ENCODE measurements at places on chromosomes 2 and 18.

DNA sequence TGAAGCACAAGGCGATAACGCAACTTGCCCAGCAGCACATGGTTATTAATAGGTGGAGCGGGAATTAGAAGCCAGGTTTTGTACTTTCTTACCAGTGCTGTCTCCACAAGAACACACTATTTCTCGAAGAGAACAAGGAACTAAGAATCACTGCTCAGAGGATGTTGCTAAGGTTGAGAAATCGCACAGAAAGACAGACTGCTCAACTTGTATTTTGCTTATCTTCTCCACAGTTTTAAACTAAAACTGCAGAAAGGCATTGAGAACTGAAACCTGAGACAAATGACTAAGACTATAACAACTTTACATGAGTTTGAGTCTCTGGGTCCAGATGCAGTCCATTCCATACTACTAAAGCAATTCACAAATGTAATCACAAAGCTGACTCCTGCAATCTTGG is 6.2 kb downstream of the PRKD3 start:
- DNase-seq: no peak

DNA sequence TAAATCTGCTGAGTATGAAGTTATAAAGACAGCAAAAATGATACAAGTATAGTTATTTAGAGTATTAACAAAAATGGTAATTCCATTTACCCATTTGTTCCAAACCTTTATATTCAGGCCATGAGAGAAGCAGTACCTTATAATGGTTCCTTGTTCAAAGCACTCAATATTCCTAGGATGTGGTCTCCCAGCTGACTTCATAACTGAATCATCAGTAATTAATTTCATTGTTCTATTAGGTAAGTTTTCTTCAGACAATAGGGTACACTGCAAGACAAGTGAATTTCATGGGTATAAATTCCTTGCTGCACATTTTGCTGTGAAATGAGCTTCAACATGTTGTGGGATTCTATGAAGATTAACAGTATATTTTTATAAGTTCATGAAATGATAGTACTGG is 550.8 kb upstream of the ZEB2 start:
- DNase-seq: no peak

- DNase-seq: no peak
These were observed 300.0 kb upstream of the REV1 start for GRCh38 chr2:99789849-99790248.

GRCh38 chr2:150162241-150162942 is 325.1 kb downstream of the RND3 start:
- DNase-seq: no peak

GRCh38 chr2:199851501-199851810 is 464 bp upstream of the FTCDNL1 start:
- no peak for DNase-seq

DNA sequence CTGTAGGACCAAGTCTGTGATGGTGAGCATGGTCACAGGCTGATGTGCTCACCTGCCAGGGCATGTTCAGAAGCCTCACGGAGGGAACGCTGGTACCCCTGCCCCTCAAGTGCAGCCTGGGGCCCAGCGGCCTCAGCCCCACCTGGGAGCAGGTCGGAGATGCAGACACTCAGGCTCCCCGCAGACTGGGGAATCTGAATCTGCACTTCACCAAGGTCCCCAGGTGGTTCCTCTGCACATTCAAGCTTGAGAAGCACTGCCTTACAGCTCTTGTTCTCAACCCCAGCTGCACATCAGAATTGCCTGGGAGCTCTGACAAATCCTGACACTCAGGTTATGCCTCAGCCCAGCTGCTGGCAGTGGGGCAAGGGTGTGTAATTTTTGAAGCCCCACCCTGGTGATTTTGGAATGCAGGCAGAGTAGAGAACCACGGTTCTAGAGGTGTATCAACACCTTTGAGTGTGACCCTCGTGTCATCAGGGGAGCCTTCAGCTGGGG is 54.8 kb downstream of the CRACDL start:
- DNase-seq: no peak

- DNase-seq: no peak
These were observed 192.3 kb upstream of the OSR1 start for GRCh38 chr2:19550750-19551149.
